ENCODE measurements at places on chromosomes 7 and 10.
A peak's percentile ranks its signal among the peaks of the same experiment; 100 is the strongest.

DNA sequence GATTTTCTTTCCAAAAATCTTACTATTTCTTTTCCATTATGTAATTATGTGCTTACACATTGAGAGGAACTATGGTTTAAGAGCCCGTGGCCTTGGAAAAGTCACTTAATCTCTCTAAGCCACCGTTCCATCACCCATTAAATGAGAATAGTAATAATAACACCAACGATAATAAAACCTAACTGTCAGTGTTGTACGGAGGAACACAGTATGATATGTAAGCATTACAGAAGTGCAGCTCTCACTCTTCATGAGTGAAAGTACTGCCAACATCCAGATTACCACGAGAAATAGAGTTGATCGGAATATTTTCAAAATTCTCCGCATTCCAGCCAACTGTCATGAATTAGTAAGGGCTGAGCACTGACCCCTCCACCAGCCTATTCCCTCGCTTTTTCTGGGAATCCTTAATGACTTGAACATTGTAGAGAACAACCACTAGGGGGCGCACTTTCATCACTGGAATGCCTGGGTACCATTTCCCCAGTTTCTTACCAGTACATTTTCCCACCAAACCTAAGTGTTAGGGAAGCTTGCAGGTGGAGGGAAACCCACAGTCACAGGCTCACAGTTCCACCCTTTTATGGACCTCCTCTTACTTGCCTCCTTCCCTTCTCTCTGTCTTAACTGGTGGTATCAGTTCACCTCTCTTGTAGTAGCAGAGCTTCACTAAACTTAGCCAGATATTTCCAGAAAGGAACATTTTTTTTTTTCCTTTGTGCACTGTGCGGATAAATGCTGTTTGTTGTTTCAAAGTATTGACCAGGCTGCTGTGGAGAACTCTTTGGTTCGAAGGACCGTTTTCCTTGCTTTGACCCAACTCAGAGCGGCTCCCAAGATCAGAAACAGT, 27.8 kb downstream of the NKX2-3 start:
- DNase-seq: no peak

- no peak for DNase-seq
Observed at GRCh38 chr10:35769795-35770194, 127.7 kb upstream of the FZD8 start.

GRCh38 chr7:28771906-28772622, 186.1 kb downstream of the TRIL start:
- DNase-seq: no peak

GRCh38 chr7:27955011-27955410, 215.0 kb downstream of the TAX1BP1 start:
- no peak for DNase-seq

DNA sequence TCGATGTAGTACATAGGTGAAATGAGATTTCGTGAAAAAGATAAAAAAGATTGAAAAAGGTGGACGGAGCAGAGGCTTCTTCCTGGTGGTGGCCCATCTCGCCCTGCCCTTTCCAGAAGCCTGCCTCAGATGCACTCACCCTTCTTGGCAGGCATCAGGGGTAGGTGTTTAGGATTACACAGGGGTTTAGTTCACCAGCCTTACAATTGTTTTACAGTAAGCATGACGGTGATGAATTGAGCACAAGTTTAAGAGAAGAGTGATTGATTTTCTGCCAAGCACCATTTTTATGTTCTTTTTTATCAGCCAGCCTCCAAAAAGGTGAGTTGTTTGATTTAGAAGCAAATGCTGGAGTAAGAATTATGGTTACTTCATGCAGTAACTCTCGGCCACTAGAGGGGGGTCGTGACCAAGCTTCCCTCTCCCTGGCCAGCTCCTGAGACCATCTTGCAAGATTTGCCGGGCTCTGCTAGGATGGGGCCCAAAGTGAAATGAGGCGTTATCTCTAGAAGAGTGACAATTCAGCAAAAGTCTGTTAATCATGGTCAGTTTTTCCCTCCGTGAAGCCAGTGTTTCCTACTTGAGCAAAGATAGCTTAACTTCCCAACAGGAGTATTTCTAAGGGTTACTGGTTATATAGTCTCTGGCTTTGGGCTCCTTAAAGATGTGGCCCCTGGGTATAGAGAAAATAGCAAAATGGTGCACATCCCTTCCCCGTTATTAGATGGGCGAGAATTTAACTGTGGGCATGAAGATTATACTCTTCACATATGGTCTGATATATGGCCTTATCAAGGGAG, 228.8 kb downstream of the BMPER start:
- DNase-seq: no peak

DNA sequence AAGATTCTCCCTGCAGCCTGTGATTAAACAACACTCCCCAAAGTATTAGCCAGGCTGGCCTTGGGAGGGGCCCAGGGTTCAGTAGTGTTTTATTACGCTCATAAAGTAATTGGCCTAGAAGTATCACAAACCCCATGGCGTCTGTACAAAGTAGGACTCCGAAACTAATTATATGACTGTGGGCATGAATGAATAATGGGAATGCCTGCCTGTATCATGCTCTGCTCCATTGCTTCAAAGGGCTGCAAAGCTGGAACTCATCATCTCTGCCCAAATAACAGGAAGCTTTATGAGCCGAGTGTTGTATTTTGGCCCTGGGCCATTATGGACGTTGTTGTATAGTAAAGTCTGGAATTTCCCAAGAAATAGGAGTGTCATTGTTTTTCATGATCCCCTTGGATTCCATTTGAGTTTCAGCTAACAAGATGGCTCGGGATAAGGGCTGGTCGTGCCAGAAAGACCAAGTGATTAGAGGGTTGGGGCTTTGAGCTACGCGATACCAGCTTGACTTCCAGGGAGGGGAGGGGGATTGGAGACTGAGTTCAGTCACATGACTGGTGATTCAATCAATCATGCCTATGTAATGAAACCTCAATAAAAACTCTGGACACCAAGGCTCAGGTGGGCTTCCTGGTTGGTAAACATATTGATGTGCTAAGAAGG, 65.3 kb upstream of the NPTX2 start:
- DNase-seq: no peak

DNA sequence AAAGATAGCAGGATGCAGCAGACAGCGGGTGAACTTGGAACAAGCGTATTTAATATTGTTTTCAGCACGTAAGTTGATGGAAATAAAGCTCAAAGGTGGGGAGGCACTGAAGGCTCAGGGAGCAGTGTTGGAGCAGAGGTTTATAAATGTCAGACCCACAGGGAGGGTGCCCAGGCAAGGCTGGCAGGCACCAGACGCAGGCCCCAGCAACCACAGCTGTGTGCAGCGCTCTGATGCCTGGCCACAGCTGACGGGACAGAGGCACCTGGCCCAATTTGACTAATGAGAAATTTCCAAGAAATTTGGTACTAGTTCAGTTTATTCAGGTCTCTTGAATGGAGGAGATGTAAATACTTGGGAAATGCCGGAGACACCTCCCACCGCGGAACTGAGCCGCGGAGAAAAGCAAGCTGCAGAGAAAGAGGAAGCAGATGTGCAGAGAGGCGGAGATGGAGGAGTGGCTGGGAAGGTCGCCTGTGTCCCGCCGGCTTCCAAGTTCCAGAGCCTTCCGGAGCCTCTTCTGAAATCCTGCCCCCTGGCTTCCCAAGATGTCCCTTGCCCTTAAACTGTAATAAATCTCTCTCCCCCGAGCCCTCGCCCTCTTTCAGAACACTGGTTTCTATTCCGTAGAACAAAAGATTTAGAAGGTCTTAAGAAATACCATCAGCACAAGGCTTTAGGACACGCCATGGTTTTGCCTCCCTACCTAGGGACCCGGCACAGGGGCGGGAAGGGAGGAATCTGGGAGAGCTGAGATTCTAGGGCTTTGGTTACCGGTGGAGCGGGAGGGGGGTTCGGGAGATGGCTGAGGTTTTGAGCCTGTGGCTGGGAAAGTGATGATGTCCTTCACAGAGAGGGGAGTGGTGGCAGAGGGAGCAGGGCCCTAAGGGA, 38.4 kb upstream of the PLXNA4 start:
- no peak for DNase-seq

- DNase-seq: no peak
Observed at GRCh38 chr7:3080106-3080505, 36.4 kb upstream of the CARD11 start.

DNA sequence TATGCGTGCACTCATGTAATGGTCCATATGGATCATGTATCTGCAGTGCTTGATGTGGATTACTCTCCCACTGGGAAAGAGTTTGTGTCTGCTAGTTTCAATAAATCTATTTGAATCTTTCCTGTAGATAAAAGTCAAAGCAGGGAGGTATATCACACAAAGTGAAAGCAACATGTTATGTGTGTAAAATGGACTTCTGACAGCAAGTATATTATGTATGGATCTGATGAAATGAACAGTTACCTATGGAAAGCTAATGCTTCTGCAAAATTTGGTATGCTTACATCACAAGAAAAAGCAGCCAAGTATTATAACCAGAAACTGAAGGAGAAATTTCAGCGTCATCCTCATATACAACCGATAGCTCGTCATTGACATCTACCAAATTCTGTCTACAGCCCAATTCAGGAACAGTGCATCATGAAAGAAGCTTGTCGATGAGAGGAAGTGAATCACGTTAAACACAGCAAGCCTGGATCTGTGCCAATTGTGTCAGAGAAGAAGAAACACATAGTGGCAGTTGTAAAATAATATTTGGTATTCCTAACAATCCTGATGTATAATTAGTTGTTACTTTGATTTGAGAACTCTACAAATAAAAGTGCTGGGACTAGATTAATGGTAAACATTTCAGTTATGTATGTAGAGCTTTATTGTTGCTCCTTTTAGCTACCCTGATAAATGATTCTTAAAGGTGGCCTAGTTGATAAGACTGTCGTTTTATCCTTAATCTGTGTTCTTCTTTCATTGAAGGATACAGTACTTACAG, 14.2 kb upstream of the SYPL1 start:
- DNase-seq: no peak

GRCh38 chr7:156012412-156012811, 200.1 kb upstream of the SHH start:
- no peak for DNase-seq

DNA sequence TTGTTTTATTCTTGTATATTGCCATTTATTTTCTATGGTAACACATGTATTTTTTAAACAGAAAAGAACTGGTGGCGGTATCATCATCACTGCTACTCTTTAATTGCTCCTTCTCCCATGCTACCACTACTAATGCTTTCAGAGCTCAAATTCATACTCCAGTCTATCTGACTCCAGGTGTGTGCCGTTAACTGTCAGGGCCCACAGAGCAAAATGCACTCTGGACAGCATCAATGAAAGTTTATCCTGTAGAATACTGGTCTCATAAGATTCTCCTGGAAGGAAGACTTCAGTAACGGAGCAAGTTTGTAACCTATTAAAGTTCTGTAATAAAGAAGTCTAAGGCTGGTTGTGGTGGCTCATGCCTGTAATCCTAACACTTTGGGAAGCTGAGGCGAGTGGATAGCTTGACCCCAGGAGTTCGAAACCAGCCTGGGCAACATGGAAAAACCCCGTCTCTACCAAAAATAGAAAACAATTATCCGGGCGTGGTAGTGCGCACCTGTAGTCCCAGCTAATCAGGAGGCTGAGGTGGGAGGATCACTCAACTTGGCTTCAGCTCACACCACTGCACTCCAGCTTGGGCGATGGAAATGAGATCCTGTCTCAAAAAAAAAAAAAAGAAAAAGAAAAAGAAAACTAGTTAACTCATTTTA, 18.4 kb downstream of the ZNRF2 start:
- no peak for DNase-seq

- no peak for DNase-seq
Observed at GRCh38 chr10:119412244-119413092, 130.1 kb downstream of the RGS10 start.

DNA sequence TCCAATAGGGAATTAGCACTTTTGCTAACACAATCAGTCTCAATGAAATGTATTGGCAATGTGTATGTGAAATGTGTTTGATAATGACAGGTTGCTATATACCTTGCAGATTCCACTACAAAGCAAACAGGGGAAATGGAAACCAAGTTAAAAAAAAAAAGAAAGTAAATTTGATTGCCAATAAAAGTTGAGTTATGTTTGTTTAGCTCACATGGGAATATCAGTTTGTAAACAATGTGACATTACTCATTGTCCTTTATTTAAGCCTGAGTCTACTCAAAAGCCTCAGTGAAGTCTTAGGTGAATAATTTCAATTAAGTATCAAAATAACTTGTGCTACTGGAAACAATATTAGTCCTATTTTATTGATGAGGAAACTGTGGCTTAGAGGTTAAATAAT, 285.2 kb downstream of the CACNA2D1 start:
- DNase-seq: no peak

DNA sequence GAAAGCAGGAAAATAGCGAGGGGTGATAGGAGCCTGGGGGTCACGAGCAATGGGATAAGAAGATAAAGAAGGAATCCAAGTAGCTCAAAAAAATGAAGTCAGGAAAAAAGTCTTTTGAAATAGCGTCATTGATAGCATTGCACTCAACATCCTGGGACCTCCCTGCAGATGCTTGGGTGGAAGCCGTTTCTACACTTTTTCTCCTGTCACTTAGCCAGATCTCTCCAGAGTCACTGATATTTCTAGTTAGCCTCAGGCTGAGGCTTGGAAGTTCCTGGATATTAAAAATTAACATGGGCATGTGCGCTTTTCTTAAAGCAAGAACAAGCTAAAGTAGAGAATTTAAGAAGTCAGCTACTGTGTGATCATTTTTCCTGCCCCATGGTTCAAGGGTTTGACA, 39.5 kb upstream of the CHST15 start:
- DNase-seq: no peak

GRCh38 chr7:14206121-14206520, 216.7 kb upstream of the ETV1 start:
- no peak for DNase-seq

GRCh38 chr7:80095545-80095944, 39.1 kb upstream of the GNAI1 start:
- DNase-seq: no peak

- no peak for DNase-seq
Observed at GRCh38 chr10:29064680-29065079, 224.2 kb upstream of the LYZL1 start.

GRCh38 chr10:43816351-43817321, 168.0 kb upstream of the ZNF32 start:
- peak; percentile 21 for DNase-seq

DNA sequence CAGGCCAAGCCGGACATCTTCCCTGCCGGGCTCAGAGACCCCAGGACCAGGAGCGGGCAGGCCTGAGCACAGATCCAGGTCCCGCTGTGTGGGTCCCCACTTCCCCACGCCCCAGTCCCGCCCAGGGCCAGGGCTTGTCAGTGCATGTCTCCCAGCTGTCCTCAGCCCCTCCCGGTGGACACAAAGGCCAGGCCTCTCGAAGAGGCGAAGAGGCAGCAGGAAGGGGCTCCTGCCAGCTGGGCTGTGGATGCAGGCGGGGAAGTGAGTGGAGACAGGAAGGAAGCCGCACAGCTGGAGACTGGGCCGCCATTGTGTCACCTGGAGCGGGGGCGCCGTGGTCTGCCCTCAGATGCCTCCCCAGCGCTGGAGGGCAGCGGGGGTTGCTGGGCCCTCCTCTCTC, 4.8 kb downstream of the GRIFIN start:
- no peak for DNase-seq

GRCh38 chr7:96734343-96734742, 24.7 kb upstream of the SEM1 start:
- no peak for DNase-seq
